ENCODE measurements at places on chromosomes 7 and 10.

DNA sequence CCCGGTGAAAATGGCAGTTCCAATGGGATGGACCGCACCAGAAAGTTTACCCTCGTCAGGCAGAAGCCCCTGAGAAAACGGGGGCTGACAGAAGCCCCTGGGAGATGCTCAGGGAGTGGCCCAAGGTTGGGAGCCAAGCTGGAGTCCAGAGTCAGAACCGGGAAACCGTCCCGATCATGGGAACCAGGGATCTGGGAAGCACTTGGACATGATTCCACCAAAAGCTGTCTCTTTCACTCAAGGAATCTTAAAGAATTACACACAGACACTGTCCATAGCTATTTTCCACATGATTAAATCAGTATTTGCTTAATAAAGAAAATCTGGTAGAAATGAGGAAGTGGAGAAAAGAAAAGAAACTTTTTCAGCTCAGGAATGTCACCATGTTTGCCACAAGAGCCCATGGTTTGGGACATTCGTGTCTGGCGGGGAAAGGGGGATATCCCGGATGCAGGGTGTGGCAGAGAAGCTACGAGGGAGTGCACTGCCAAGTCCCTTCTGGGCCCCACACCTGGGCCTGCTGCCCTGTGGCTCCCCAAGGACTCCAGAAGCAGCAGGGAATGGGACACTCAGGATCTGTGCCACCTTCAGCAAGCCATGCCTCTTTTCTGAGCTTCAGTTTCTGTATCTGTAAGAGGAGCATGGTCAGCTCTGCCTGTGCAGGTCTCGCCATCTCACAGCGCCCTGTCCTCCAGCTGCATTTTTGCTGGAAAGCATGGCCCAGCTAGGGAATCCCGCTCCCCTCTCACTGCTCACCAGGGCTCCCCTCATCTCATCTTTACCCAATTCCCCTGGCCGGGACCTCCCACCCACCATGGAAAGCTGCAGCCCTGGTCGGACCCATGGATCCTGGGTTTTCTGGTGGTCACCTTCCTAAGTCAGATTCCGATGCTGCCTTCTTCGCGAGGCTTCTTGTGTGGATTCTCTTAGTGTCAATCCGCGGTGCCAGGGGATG is 225.1 kb upstream of the GRB10 start:
- DNase-seq = no peak

- DNase-seq = no peak
Observed at GRCh38 chr7:35474100-35474499, 220.2 kb upstream of the TBX20 start.

- DNase-seq = no peak
Observed at GRCh38 chr7:7978860-7979259, 10.3 kb downstream of the GLCCI1 start.

DNA sequence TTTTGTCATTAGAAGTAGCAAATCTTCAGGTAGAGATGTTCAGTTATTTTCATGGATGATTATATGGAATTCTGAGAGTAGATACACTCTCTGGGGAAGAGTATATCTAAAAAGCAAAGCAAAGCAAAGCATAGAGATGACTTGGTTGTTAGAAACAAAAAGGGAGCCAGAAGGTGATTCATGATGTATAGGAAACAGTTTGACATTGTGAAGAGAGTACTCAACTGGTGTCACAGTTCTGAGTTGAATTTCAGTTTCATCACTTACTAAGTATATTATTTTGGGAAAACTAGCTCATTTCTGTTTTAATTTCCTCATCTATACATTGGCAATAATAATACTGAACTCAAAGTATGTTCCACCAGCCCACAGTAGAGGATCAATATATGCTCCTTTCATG is 86.8 kb downstream of the SEMA3C start:
- DNase-seq = no peak

DNA sequence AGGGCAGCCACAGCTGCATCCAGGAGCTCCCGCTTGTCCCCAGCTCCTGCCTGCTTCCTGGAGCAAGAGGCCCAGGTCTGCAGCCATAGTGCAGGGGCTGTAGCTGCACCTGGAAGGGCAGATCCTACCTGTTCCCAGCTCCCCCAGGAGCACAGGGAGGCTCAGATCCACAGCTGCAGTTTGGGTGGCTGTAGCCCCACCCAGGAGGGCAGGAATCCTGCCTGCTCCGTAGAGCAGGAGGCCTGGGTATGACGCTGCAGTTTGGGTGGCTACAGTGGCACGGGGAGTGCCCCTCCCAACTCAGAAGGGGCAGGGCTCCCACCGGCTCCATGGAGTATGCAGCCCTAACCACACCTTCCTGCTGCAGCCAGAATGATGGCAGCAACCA is 26.7 kb upstream of the CDCA7L start:
- no peak for DNase-seq

DNA sequence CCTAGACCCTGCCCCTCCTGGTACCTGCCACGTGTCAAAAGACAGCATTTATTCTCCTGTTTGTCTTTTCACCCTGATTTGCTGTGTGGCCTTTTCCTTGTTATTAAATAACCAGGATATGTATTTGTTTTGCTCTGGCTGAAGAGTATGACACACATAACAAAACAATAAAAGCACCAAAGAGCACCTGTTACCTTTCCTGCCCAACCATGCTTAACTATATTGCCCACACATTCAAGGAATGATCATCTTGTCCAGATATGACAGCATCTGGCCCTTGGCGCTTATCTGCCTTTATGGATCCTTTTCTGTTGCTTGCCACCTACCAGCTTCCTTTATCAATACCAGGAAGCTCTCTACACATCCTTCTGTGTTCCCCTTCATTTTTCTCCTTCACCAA is 357.7 kb downstream of the FGFR2 start:
- DNase-seq = no peak

DNA sequence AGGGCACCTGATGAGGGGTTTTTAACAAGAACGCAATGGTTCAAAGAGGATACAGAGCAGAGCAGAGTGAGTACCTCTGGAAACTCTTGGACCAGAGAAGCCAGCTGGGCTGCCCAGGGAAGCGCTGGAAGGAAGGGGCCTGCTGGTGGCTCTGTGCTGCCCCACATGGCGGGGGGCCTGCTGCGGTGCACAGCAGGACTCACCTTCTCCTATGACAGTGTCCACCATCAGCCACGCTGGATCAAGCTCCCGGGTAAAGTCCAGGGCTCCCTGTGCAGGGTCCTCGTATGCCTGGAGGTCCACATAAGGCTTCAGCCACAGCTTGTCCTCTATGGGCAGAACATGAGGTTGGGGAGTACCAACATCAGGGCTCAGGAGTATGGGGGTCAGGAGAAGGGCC is 12.5 kb downstream of the EPHA1 start:
- no peak for DNase-seq
